ENCODE measurements at places on chromosomes 4 and X.

DNA sequence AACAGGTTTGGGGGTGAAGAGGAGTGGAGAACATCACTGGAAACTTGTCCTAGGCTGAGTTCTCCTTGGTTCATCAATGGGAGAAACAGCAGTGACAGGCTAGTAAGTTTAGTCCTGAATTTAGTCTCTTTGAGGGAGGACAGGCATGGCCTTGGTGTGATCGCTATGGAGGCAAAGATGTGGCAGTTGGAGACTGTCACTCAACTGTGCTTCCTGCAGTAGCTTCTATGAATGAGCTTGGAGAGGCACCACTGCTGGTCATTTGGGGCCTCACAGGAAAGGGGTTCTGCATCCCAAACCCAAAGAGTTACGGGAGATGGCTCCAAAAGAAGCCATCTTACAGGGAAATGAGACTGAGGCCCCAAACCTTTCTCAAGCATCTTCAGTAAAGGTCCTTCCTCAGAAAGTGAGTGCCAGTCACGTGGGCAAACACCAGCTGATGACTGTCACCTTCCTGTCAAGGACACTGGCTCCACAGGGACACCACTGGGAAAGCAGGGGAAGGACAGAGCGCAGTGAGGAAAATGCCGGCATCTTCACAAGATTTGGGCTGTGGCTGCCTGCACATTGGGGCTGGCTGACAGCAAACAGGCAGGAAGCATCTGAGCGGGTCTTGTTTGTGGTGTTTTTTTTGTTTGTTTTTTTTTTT is 7.2 kb downstream of the MRFAP1 start:
- no peak for DNase-seq

DNA sequence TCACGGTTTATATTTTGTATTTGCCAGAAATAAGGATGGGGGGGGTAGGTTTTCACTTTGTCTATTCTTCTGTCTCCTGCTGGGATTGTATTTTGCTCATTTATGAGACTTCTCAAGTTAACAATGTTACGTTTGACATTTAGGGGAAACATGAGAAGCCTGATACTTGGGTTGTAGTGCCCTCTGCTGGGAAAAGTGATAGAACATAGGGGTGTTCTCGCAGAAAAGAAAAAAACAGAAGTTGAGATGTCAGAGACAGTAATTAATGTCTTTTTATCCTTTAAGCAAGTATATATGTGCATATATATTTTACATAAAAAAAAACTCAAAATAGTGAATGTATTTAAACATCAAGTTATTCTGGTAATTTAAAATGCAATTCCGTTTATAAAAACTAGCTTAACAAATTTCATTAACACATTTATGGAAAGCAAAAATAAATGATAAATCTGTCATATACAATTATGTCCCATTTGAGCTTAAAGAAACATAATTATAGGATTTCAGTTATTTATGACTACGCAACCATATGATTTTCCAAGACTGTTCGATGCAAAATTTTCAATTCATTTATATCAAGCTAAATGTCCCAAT is 46.0 kb upstream of the TMPRSS11F start:
- no peak for DNase-seq

- no peak for DNase-seq
Measured at GRCh38 chr4:123876671-123877101, 480.1 kb downstream of the SPRY1 start.

DNA sequence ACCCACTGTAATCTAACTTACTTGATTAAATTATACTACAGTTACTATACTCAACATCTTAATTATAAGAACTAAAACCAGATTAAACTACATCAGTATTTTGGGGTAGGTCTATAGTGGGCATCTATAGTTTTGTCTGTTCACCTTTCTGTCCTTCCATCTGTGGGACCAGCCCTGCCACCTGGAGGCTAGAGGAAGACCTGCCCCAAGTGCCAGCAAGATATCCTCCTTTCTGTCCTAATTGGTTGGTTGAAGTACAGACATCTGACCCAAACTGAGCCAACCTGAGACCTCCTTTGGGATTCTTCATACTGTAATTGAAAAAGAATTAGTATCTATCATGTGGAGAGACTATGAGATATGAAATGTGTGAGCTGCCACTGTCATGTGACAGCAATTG is 172.2 kb upstream of the TLL1 start:
- no peak for DNase-seq

- no peak for DNase-seq
Measured at GRCh38 chr4:188297873-188298272, 158.6 kb downstream of the TRIML1 start.

DNA sequence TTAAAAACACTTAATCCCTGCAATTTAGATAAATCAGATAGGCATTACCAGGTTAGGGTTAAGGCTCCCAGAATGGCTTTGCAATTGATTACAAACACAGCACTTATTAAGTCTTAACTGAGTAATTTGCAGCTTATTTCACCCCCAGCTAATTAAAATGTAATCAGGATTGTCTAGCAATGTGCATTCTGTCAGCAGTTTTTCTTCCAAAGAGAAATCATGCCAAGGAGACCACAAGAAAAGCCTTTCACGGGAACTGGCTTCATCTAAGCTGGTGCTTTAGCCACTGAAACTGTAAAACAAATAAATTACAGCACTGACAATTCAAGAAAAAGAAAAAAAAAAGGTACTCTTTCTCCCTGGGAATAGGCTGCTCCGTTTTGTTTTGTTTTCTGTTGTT is 2.1 kb downstream of the ANOS1 start:
- DNase-seq = no peak

GRCh38 chr4:102600689-102601088 is 99.5 kb downstream of the NFKB1 start:
- DNase-seq = no peak

DNA sequence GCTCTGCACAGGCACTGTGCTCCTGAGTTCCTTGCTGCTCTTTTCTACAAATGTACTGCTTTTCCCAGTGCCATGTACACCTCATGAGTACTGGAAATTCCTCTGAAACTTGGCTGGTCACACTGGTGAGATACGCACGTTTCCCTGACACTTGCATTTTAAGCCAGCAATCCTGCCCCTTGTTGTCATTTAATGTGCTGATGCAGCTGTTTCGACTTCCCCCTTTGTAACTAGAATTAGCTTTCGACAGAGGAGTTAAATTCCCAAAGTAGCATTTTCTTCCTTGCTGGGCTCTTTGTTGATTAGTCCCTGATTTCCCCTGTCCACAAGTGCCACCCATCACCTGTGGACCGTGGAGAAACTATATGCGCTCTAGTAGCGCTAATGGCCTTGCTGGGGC is 77.5 kb downstream of the IQCM start:
- DNase-seq = no peak

DNA sequence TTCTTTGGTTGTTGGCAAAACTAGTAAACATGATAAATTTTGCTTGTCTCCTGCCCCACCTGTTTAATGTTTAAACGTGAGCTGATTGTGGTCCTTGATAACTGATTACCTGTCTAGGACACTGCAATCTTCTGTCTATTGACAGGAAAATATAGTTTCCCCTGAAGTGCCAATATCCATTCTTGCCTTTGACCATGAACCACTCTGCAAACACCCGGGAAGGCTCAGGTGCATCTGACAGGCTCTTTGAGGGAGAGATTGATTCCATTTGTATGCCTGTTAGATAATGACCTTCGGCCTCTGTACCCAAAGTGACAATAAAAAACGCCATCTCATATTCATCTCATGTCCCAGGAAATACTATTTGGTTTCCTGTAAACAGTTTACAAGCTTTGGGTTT is 453.0 kb downstream of the CENPC start:
- DNase-seq = no peak

DNA sequence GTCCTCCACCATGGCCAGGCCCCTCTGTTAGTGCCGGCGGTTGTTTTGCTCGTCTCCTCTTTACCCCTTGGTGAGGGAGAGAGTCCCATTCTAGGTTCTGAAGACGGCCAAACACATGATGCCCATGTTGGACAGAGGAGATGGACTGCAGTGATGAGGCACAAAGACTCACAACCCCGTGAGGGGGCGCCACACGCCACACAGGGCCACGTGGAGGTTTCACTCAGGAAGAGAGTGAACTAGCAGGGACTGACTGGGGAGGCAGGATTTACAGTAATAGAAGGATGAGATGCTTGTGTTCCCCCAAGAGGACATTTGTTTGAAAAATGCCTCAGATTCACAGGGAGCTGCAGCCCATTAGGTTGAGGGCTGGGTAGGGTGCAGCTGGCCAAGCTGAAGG is 655.3 kb upstream of the FRG1 start:
- no peak for DNase-seq

GRCh38 chrX:7316280-7316679 is 168.3 kb upstream of the PUDP start:
- DNase-seq = no peak

DNA sequence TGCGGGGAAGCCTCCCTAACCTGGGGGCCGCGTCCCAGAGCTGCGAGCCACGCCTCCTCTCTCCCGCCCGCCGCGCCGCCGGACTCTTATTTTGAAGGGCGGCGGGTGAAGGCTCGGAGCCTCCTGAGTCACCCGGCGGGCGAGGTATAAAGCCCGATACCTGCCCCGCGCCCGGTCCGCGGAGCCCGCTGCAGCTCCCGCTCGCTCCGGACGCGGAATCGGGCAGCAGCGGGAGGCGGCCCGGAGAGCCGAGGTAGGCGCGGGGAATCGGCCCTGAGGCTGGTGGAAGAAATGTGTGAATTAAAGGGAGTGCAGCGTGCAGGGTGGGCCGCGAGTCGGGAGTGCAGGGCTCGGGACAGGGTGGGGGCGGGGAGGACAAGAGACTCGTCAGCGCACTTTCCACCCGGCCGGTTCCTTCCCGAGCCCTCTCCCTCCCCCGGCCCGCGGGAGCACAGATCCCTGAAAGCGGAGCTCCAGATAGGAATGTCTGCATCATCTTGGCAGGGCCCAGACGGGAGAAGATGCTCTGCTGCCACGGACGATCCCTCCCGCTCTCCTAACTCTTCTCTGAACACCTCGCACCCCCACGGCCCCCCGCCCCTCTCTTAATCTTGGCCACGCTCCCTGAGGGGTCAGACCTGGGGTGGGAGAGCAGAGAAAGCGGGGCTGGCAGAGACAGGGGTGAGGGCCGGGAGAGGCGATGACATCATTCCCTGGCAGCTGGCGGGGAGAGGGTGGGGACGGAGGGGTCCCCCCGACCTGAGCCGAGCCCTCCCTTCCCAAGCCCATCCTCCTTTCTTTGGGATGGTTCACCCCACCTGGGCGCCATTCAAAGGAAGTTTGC is 177.9 kb downstream of the CBR4 start:
- DNase-seq = no peak

DNA sequence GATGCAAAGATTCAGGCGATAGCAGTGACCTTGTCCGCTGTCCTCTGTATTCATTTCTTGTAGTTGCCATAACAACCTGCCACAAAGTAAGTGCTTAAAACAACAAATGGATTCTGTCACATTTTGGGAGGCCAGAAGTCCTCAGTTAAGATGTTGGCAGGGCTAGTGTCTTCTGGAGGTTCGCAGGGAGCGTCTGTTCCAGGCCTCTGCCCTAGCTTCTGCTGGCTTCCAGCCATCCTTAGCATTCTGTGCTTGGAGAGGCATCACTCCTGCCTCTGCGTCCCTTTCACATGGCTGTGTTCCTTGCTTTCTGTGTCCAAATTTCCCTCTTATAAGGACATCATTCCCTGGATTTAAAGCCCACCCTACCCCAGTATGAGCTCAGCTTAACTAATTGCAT is 31.5 kb upstream of the ZNF185 start:
- no peak for DNase-seq

GRCh38 chr4:144674711-144675110 is 28.8 kb downstream of the HHIP start:
- DNase-seq = no peak

- no peak for DNase-seq
Measured at GRCh38 chr4:100977274-100977673, 370.1 kb downstream of the PPP3CA start.

DNA sequence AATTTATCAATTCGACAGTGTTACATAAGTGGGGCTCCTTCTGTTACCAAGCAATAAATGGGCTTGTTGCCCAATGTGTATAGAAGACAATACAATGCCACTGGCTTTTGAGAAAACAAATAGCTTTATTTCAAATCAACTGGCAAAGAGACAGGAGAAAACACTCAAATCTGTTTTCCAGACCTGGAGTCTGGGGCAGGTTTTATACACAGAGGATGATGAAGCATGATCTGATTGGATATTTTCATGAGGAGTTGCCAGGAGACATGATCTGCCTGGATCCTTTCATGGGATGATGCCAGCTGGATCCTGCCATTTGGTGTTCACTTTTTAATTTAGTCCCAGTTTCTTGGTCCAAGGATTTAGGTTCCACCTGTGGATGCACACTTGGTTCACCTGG is 287.9 kb downstream of the CXXC4 start:
- DNase-seq = no peak

GRCh38 chr4:106762666-106763443 is 273.3 kb downstream of the DKK2 start:
- no peak for DNase-seq

DNA sequence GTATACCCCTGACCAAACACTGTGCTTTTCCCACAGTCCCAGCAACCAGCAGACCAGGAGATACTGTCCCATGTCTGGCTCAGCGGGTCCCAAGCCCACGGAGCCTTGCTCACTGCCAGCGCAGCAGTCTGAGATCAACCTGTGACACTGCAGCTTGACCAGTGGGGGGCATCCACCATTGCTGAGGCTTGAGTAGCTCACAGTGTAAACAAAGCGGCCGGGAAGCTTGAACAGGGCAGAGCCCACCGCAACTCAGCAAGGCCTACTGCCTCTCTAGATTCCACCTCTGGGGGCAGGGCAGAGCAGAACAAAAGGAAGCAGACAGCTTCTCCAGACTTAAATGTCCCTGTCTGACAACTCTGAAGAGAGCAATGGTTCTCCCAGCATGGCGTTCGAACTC is 58.1 kb downstream of the SLC10A6 start:
- no peak for DNase-seq

DNA sequence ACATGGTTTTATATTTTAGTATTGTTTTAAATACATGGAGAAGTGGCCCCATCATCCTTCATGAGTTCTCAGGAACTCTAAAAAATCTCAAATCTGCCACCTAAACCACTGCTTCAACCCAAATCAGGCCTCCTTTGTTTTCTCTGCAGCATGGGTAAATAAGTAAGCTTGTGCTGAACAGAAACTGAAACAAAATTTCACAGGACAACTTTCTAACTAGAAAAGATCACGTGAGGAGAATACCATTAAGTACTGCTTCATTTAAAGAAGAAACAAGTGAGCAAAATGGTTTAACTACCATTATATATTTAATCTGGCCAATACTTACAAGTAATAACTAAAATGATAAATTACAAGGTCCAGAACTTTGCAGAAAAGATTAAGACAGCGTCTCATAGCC is 2.5 kb downstream of the ARAP2 start:
- DNase-seq = no peak

DNA sequence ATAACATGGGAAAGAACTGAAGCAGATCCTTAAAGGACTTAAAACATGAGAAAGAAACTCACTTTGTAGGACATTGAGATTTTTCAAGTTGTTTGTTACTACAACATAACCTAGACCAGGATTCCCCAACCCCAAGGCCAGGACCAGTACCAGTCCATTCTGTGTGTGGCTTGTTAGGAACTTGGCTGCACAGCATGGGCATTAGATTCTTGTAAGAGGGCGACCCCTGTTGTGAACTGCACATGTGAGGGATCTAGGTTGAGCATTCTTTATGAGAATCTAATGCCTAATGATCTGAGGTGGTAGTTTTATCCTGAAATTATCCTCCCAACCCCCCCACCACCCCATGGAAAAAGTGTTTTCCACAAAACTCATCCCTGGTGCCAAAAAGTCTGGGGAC is 566.1 kb downstream of the KCTD8 start:
- DNase-seq = no peak

- no peak for DNase-seq
Measured at GRCh38 chr4:173666-174314, 49.5 kb downstream of the ZNF718 start.

- no peak for DNase-seq
Measured at GRCh38 chr4:70437197-70437596, 34.8 kb upstream of the MUC7 start.

- no peak for DNase-seq
Measured at GRCh38 chr4:53235547-53235946, 130.3 kb downstream of the SCFD2 start.
